ENCODE measurements at places on chromosomes 6 and 20.

DNA sequence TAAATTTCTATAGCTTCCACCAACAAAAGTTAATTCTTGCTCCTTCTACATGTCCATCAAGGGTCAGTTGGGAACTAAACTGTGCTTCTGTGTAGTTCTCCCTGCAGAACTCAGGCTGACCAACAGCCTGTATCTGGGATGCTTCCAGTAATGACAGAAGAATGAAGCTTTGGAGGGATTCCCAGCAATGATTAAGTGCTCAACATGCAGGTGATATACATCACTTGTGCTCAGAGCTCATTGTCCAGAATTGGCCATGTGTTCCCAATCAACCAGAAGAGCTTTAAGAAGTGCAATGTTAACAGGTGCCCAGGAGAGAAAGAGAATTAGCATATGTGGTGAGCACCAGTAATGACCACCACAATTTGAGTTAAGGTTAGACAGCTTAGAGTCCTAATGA, 37.4 kb upstream of the SNRPB2 start:
- no peak for DNase-seq

GRCh38 chr6:89122625-89123024, 4.8 kb upstream of the SRSF12 start:
- no peak for DNase-seq

- DNase-seq: no peak
Measured at GRCh38 chr6:111494951-111495635, 12.1 kb upstream of the REV3L start.

DNA sequence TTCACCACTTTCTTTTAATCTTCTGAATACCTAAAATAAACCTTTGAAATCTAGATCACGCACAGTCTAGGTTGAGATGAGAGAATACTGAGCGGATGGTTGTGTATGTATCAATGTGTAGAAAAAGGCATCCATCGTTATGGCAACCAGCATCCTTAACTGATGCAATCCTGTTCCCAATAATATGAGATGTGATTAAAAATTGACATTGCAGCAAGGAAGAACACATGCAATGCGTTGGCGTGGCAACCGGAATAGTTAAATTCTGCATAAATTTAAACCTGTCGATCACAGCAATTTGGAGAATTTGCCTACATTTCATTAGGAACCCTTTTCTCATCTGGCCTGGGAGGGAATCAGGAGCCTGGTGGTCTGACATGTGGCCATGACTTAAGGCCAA, 1.3 kb upstream of the L3MBTL1 start:
- DNase-seq: no peak

DNA sequence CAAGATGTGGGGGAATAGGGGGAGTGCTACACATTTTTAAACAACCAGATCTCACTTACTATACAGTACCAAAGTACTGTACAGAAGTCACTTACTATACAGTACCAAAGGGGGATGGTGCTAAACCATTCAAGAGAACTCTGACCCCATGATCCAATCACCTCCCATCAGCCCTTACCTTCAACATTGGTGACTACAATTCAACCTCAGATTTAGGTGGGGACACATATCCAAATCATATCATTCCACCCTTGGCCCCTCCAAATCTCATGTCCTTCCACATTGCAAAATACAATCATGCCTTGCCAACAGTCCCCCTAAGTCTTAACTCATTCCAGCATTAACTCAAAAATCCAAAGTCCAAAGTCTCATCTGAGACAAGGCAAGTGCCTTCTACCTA, 49.9 kb upstream of the CD2AP start:
- no peak for DNase-seq

DNA sequence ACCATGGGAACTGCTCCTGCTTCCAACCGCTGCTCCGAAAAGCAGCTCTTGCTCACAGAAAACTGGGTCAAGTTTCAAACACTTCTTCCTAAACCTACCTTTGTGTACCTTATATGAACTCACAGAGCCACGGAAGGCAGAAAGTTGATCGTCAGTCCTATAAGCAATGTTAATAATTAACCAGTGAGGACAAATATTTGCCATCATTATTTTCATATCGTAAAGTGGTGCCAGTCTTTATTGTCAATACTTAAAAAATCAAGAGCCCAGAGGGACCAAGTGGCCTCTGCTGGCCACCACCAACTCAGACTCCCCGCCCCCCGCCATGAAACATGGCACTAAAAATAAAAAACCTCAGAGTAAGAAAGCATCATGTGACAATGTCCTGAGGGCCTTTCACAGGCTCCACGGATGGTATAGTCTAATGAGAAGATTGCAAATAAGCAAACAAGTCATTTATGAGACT, 9.1 kb upstream of the PBOV1 start:
- no peak for DNase-seq

DNA sequence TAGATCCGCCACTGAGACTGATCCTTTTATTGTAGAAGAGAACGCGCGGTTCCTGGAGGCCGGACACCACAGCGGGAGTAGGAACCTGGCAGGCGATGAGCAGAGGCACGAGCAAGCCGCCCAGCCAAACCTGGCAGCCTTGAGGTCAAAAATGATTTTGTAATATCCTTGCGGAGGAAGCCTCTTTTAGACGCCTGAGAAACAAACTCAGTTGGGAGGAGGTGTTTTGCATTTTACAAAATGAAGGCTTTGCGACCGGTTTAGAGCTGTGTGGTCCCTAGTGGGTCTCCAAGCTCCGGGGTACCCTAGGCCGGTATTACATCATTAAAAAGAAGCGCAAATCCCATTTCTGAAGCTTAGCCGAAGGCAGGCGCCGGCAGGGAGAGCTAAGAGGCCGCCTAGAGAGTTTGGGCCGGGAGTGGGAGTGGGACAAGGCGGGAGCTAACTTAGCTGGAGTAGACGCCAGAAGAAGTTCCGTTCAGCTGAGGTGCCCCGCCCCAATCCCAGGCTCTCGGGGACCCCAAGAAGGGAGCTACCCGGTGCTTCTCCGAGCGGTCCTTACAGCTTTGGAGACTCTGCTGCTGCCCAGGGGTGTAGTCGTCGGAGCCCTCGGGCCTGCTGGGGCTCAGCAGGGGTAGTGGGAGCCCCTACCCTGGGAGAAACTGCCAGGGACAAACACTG, 1.9 kb upstream of the TBX18 start:
- DNase-seq: no peak

DNA sequence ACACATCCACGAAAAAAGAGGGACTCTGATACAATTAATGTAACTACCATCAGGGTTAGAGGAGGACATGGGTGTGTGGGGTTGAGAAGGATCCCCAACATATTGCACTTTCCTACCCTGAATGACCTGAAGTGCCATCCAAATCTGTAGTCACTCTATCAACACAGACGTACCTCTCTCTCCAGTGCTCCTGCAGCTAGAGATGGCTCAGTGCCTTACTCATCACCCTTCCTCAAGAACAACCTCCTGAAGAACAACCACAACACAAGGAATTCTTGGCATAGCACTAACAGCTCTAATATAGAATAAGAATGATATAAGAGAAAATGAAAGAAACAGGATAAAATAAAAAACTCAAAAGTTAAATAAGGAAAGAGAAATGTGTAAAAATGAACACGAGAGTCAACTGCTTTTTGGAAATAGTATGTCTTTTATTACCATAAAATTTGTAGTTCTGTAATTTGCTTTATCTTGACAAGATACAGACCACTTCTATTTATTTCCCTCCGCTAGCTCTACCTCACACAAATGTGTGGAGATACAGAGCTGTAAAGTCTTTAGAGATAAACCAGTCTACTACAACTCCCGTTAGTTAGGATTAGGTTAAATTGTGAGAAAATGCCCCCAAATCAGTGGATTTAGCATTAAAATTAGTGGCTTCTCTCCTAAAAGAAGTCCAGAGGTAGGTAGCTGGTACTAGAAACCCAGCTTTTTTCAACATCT, 63.9 kb downstream of the REV3L start:
- DNase-seq: no peak

GRCh38 chr6:32406857-32407256, at the start of gene BTNL2:
TSS of gene BTNL2 (minus strand) at chr6:32407181. CDS start at chr6:32407123, 58 bp downstream.
- no peak for DNase-seq

DNA sequence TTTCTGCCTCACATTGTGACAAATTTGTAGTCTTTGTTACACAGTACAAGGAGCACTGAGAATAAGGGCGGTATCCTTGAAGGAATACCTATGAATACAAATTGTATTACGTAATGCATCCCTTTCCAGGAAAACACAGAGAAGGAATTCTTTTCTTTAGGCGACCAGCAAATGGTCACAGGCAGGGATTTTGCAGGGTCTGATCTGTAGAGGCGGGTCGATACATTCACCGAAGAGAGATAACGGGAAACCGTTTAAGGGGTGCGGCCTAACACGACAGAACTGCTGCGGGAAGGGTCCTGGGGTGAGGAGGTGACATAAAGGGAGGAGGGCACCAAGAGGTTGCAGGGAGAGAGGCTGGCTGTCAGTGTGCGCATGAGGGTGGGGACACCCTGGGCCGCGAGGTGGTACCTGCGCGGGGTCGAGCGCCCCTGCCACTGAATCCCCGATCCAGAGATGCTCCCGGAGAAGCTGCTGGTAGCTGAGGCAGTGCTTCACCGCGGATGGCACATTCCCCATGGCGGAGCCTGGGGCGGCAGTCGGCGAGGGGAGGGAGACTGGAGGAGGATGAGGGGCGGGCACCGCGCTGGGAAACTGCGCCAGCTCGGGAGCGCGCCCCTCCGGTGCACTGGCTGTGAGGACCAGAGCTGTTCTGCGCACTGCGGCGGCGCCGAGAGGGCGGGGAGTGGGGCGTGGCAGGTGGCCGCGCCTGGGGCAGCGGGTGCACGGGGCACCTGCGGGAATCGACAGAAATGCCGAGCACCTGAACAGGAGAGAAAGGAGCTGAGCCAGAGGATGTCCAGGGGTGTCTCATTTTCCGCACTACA, at the start of gene HMGCLL1:
Gene HMGCLL1, minus strand, starts transcription at position 656 of the 827 bp plus-strand sequence. Its CDS starts 137 bp downstream, at position 519.
- no peak for DNase-seq

Measured in stimulated activated CD4-positive, alpha-beta T cell treated with anti-CD3 and anti-CD28 coated beads, Interleukin-15, amount 100 ng/mL, for 1 hour (primary cell).